Pericardium fibroblast (primary cell): ENCODE measurements at places on chromosomes 7 and 10. TPM values are rescaled to one million over a fixed set of nuclear protein-coding genes. Genes with fewer than 3 reads are reported as not detected.

The FAM13C gene
- total RNA-seq = 1.3 and 3.9 TPM in 2 replicates

The EVX1 gene
- not detected in 2 replicates for total RNA-seq

The OPN1SW gene
- not detected in 2 replicates for total RNA-seq

The NACAD gene
- 1.6 and 3.9 TPM in 2 replicates for total RNA-seq

The SLC39A12 gene
- not detected in 2 replicates for total RNA-seq

The COBL gene
- total RNA-seq = under 0.01 TPM in 1 of 2 replicates, not detected in the other

The CCT6A gene
- total RNA-seq = 76.1 and 92.5 TPM in 2 replicates

The C10orf67 gene
- total RNA-seq = not detected in 2 replicates

The CALHM1 gene
- total RNA-seq = not detected in 2 replicates

The H2BK1 gene
- total RNA-seq = not detected in 2 replicates

The SCART1 gene
- 0.93 and 2.1 TPM in 2 replicates for total RNA-seq

The RNF148 gene
- 0.23 and 0.43 TPM in 2 replicates for total RNA-seq

The COL1A2 gene
- 7,471 and 8,614 TPM in 2 replicates for total RNA-seq

The SNCG gene
- total RNA-seq = 8.6 and 16.2 TPM in 2 replicates
